Stimulated activated CD4-positive, alpha-beta T cell treated with anti-CD3 and anti-CD28 coated beads, TNF-alpha, amount 100 ng/mL, for 4 hours (primary cell): ENCODE measurements at places on chromosomes 11 and 22.

DNA sequence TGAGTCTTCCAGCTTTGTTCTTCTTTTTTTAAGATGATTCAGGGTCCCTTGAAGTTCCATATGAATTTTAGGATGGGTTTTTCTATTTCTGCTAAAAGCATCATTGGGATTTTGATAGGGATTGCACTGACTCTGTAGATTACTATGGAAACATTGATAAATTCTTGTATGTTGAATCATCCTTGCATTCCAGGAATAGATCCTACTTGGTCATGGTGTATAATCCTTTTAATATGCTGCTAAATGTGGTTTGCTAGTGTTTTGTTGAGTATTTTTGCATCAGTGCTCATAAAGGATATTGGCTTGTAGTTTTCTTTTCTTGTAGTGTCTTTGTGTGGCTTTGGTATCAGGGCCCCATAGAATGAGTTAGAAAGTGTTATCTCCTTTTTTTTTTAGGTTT is 34.9 kb upstream of the PHOX2A start:
- DNase-seq: no peak

DNA sequence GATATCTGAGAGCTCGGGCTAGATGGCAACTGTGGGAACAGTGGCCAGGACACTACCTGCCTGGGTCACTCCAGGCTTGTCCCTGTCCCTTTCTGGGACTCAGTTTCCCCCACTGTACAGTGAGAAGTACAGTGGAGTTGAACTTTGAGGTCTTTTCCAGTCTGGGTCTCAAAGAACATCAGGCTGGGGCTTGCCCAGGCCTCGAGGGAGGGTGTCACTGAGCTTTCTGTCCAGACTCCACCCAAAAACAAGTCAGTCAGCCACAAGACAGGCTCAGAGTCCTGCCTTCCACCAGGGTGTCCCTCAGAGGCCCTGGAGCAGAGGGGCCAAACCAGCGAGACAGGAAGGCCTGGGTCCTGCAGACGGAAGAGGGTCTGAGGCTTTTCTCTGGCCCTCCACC is 2.0 kb upstream of the PLA2G3 start:
- no peak for DNase-seq

DNA sequence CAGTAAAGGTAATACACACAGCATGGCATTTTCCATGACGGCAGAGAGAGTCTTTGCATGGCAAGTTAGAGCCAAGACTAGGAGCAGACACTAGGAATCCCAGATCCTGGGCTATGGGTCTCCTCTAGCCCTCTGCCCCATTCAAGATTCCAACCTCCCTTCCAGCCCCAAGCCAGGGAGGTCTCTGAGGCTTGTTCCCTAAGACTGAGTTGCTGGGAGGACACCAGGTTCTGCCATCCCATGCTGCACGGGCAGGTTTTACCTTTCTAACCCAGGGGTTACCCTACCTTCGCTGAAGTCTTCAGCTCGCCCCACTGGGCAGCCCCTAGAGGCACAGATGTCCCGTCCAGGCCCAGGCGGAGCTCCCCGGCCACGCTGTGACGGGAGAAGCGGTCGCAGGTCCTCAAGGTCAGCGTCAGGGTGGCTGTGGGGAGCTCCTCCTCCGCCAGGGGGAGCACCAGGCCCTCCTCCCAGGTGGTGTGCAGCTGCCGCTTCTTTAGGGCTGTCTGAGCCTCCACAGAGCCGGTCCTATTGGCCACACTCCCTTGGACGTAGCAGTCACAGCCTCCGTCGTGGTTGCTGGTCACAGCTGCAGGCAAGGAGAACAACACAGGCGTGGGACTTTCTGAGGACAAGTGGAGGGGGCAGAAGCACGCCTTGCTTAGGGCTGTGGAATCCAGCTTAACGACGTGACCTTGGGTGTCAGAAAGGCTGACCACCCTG is 33.8 kb downstream of the SYT13 start:
- DNase-seq: no peak

GRCh38 chr11:20467487-20468185 is 80.1 kb downstream of the PRMT3 start:
- DNase-seq: no peak

DNA sequence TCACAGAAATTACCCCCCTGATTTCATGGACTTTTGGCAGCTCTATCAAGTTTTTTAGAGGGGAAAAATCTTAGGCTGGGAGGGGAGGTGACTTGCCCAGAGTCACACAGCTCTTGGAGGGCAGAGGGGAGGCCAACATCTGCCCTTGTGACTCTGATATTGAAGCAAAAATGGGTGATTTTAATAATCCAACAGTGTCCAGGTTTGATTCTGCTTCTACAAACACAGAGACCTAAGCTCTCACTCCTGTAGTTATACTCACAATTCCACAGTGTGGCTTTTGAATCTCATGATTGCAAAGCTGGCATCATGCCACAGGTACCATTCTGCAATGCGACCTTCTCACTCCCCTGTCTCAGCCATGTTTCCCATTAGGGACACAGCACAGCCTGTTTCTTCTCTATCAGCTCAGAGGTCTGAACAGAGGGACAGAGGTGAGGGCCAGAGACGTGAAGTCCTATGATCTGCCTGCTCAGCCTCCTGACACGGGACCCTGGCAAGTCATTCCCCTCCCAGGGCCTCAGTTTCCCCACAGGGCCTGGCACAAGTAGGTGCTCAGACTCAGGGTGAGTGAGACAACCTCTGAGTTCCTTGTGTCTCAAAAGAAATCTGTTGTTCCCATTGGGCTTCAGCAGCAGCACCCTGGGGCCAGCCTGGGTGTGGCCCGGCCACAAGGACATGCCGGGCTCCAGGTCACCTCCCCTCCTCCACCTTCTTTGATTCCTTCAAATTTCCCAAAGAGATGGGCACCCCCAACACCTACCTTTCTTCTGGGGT is 766 bp downstream of the APOL2 start:
- DNase-seq: no peak

GRCh38 chr11:47766509-47767227 is 473 bp downstream of the FNBP4 start:
- DNase-seq: peak; percentile 60

- no peak for DNase-seq
Measured at GRCh38 chr22:19121631-19122142, 525 bp downstream of the DGCR2 start.

- DNase-seq: no peak
Measured at GRCh38 chr11:76135491-76135890, 70.8 kb downstream of the WNT11 start.
